ENCODE measurements at places on chromosomes 11 and 22.
A peak's percentile ranks its signal among the peaks of the same experiment; 100 is the strongest.

DNA sequence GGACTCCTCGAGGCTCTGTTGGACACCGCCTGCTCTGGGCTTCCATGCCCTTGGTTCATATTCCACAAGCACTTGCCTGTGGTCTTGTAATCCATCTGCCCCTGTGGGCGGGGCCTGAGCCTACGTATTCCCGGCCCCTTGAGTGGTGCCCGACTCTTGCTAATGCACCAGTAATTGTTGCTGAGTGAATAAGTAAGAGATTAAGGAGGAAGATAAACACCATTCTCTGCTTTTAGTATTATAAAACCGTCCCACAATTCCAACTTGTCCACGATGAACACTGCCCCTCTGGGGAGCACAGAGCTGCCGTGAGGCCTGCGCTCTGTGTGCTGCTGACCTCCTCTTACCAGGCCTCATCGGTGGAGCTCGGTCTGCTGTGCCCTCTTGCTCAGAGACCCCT, 50.3 kb downstream of the MICAL2 start:
- DNase-seq: no peak

DNA sequence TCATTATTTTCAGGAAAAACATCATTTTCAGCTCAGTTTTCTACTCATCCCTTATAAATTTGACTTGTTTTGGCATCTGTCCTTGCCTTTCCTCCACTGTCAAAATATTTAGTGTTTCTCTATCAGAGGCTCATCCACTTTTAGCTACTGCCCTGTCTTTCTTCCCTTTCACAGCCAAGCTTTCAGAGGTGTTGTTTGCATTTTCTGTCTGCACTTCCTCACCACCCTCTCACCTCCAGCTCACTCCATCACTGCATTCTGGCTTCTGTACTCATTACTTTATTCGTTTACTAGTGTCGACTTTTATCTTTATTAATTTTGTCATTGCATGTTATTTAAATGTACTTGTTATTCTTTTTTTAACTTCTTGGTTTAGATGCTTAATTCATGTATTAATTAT, 26.7 kb upstream of the NNMT start:
- no peak for DNase-seq

DNA sequence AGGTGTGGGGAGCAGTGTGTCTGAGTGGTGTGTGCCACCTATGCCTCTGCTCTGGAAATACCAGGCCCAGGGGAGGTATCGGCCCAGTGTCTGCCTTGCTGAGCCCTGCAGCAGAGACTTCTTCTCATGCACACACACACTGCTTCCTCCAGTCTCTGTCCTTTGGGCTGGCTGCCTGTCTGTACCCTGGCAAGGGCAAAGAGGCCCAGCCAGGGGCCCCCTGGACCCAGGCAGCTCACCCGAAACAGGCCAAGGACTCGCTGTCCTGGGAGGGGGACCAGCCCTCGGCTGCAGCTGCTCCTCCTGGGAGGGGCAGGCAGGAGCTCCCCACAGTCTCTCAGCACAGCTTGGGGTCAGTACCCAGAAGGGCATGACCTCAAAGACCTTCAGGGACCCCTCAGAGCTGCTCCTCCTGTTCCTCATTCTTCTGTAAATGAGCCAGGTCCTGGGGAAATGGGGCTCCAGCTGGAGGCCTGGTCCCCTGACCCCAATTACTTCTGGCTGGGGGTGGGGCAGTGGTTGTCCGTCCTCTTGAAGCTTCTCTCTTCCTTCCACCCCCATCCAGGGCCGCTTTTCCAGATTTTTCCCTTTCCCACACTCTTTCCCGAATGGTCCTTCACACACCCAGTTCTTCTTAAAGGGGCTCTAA, 24.5 kb upstream of the ALX4 start:
- no peak for DNase-seq

GRCh38 chr11:66287211-66287888, 1.6 kb downstream of the YIF1A start:
- no peak for DNase-seq

DNA sequence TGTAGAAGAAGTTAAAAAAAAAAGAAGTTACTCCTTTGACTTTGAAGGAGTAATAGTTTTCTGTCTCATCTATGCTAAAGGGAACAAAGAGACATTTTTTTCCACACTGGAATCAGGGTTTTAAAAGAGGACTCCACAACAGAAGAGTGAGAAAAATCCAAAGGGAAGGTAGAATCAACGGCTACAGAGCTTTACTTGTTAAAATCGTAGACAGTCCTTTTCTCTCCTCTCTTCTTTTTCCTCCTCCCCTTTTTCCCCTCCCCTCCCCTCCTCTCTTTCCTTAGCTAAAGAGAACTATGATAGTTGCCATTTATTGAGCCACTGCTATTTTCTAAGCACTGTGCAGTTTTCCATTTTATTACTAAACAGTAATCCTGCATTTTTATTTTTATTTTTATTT, 29.2 kb downstream of the DDIAS start:
- no peak for DNase-seq

- DNase-seq: no peak
Observed at GRCh38 chr22:31161386-31161785, 1.4 kb downstream of the RNF185 start.

- DNase-seq: no peak
Observed at GRCh38 chr11:119669487-119669886, 59.5 kb downstream of the NECTIN1 start.

DNA sequence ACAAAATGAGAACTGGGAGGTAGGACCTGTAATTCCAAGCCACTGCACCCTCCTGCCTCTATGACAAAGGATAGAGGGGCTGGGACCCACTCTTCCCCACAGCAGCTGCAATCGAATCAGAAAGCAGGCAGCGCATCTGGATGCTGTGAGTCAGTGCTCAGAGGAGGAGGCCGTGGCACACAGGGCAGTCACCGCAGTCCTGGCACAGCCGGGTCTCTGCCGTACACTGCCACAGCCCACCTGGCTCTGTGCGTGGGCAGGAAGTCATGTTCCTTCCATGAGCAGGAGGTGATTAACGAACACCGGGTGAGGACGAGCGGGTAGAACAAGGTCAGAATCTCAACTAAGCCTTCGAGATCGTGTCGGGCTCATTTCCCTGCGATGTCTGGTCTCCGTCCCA, 30.2 kb upstream of the PPFIA1 start:
- no peak for DNase-seq

DNA sequence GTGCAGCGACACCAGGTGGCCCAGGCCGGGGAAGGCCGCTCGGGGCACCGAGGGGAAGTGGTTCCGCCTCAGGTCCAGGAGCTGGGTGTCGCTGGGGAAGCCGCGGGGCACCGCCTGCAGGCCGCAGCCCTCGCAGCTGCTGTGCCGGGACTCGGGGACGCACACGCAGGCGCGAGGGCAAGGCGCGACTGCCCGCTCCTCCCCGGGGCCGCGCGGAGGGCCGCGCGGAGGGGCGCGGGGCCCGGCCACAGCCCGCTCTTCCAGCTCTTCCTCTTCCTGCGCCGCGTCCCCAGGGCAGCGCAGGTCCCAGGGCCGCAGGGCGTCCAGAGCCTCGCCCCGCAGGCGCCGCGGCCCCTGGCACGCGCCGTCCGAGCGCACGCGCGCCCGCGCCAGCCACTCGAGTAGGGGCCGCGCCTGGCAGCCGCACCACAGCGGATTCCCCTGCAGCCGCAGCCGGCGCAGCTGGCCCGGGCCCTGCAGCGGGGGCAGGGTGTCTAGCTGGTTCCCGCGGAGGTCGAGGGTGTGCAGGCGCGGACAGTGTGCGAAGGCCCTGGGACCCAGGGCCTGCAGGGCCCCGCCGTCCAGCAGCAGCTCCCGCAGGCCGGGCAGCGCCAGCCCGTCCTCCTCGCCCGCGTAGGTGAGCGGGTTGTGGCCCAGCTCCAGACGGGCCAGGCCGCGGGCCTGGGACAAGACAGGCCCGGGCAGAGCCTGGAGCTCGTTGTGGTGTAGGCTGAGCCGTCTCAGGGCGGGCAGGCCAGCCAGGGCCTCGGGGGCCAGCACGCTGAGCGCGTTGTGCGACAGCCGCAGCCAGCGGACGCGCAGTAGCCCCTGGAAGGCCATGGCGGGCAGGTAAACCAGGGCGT, 2.8 kb downstream of the CHADL start:
- DNase-seq: peak; percentile 70

DNA sequence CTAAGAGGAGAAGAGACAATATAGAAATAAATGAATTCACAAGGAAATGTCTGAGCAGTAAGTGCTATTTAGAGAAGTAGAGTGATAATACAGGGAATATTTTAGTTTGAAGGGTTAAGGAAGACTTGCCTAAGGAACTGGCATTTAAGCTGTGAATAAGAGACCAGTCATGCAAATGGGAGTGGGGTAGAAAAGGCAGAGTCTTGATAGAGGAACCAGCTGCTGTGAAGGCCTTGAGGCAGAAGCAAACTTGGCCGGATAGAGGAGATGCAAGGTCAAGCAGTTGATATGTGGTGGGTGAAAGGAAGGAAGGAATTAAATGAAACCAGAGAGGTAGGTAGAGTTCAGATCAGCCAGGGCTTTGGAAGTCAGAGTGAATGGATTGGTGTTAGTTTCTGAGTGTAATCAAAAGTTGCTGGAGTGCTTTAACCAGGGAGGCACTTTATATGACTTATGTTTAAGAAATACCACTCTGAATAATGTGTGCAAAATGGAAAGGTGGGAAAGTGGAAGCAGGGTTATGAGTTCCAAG, 198.4 kb upstream of the SESN3 start:
- no peak for DNase-seq

GRCh38 chr11:9251311-9251710, 13.8 kb downstream of the DENND5A start:
- DNase-seq: no peak

DNA sequence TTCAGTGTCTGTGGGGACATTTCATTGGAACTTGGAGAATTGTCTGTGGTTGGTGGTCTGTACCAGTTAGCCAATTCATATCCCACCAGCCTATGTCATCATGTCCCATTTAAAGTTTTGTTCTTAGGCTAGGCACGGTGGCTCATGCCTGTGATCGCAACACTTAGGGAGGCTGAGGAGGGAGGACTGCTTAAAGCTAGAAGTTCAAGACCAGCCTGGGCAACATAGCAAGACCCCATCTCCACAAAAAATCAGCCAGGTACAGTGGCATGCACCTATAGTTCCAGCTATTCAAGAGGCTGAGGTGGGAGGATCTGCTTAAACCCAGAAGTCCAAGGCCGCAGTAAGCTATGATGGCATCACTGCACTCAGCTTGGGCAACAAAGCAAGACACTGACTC, 55.6 kb upstream of the CCND1 start:
- no peak for DNase-seq

- no peak for DNase-seq
Observed at GRCh38 chr22:50473855-50474671, 772 bp downstream of the SBF1 start.

DNA sequence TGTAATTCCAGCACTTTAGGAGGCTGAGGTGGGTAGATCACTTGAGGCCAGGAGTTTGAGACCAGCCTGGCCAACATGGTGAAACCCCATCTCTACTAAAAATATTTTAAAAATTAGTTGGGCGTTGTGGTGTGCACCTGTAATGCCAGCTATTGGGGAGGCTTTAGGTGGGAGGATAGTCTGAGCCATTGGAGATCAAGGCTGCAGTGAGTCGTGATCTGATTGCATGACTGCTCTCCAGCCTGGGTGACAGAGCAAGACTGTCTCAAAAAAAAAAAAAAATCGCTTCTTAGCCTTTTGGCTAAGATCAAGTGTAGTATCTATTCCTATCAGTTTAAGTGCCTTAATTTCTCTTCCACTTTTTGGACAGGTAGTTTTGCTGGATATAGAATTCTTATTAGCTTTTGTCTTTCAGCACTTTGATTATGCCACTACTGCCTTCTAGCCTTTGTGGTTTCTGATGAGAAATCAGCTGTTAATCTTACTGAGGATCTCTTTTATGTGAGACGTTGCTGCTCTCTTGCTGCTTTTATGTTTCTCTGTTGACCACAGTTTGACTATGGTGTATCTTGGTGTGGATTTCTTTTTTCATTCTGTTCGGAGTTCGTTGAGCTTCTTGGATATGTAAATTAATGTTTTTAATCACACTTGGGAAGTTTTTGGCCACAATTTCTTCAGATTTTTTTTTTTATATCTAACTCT, 24.7 kb downstream of the CHEK1 start:
- no peak for DNase-seq

- no peak for DNase-seq
Observed at GRCh38 chr22:42635531-42635930, 4.9 kb downstream of the ATP5MGL start.

DNA sequence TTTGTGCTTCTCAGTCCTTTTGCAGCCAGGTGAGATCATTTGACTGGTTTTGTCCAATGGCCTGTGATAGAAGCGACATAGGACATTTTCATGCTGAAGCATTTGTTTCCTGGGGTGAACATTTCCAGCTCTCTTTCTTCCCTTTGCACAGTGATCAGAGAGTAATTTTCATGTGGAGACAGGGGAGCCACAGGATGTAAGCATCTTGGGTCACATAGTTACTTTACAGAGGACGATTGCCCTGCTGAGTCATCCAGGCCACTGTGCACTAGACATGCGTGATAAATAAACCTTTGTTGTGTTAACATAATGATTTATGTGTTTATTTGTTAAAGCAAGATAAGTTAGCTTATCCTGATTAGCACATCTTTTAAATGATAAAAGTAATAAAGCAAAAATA, 263.5 kb upstream of the CCDC179 start:
- DNase-seq: no peak

- no peak for DNase-seq
Observed at GRCh38 chr11:45076761-45077160, 69.7 kb upstream of the PRDM11 start.

DNA sequence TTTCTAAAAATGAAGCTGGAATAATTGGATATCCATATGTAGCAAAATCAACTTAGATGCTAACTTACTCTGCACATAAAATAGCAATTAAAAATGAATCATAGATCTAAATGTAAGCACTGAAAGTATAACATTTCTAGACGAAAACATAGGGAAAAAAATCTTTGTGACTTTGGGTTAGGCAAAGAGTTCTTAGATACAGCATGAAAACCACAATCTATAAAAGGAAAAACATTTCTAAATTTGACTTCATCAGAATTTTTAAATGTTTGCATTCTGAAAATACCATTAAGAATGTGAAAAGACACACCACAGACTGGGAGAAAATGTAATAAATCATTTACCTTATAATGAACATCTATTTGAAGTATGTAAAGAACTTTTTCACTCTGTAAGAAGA, 128.8 kb downstream of the APIP start:
- DNase-seq: no peak

DNA sequence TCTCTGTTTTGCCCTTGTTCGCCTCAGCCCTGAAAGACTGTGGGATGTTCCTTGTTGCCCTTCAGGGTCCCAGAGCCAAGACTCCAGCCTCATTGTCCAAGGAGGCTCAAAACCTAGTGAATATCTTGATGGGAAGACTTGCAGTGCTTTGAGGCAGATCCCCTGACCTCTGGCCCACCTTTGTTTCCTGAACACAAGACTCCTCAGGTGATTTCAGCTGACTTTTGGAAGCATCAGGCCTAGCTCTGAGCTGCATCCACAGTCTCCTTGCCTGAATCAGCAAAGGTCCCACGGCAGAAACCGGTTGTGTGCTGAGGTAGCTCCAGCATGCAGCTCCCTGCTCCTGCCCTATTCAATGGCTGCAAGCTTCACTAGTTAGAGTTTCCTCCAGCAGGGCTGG, 159.3 kb upstream of the B3GAT1 start:
- DNase-seq: no peak

- peak; percentile 69 for DNase-seq
Observed at GRCh38 chr22:45413368-45414211, at the start of the genes RIBC2 and SMC1B. Gene RIBC2 (plus strand): TSS chr22:45413693. CDS start chr22:45413887, 194 bp downstream. Gene SMC1B (minus strand): TSS chr22:45413599. CDS start chr22:45413567, 32 bp downstream.

- no peak for DNase-seq
Observed at GRCh38 chr11:70209391-70209912, 6.4 kb downstream of the FADD start.
